ENCODE measurements at places on chromosomes 6 and 20.

DNA sequence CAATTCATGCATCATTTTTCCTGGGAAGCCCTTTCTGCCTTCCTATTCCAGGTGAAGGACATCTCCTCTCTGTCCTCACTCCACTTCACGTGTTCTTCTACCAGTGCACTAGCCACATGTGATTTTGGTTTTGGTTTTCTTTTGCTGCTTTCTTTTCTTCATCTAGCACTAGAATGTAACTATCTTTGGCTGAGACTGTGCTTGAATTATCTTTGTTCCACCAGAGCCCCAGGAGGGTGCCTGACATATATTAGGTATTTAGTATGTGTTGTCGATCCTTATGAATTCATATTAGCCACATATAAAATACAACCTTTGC lies 79.9 kb downstream of the VGLL2 start:
- DNase-seq: no peak

- no peak for DNase-seq
Measured at GRCh38 chr6:20705741-20706140, 171.5 kb downstream of the CDKAL1 start.

- peak; percentile 70 for DNase-seq
Measured at GRCh38 chr6:30541515-30542403, 14.5 kb downstream of the GNL1 start.

DNA sequence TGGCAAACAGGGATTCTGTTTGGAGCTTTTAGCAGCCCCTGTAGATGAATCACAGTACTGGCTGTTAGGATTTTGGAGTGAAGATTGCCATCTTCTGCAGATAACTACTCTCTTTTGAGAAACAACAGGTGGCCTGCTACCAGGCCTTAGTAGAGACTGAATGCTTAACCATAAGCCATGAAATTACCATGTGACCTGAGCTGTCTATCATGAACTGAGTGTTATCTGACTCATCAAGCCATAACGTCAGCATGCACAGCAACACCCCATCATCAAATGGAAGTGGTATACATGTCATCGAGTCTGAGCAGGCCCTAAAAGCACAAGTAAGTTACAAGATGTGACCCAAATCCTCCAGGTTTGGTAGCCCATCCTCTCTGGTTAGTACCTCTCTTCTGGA lies 132.6 kb downstream of the GPR63 start:
- no peak for DNase-seq

DNA sequence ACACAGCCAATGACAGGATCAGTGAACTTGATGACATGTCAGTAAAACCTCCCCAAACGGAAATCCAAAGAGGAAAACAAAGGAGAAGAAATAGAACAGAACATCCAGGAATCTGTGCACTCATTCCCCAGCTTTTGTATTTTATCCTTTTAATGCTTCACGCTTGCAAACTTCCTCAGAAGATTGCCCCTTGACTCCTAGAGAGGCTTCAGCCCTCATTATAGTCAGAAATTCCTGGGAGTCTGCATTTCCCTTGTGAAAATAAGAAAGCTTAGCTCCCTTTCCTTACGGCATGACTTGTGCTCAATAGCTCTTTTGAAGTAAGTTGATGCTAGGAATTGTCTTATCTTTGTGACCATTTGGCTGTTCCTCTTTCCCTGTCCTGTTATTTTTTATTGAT lies 313.6 kb upstream of the OPRM1 start:
- no peak for DNase-seq
